ENCODE measurements at places on chromosomes 3 and 15.
A peak's percentile ranks its signal among the peaks of the same experiment; 100 is the strongest.

DNA sequence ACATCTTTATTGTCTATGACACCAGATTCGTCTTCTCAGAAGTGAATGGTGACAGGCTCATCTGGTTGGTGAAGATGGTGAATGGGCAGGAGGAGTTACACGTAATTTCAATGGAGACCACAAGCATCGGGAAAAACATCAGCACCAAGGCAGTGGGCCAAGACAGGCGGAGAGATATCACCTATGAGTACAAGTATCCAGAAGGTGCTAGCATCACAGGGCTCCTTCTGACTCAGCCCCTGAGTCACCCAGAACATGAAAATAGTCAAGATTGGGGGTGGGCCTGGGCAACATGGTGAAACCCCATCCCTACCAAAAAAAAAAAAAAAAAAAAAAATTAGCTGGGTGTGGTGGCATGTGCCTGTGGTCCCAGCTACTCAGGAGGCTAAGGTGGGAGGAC lies 32.6 kb downstream of the TGM4 start:
- no peak for DNase-seq

- DNase-seq = no peak
Measured at GRCh38 chr3:126828306-126828705, 124.3 kb downstream of the CHCHD6 start.

DNA sequence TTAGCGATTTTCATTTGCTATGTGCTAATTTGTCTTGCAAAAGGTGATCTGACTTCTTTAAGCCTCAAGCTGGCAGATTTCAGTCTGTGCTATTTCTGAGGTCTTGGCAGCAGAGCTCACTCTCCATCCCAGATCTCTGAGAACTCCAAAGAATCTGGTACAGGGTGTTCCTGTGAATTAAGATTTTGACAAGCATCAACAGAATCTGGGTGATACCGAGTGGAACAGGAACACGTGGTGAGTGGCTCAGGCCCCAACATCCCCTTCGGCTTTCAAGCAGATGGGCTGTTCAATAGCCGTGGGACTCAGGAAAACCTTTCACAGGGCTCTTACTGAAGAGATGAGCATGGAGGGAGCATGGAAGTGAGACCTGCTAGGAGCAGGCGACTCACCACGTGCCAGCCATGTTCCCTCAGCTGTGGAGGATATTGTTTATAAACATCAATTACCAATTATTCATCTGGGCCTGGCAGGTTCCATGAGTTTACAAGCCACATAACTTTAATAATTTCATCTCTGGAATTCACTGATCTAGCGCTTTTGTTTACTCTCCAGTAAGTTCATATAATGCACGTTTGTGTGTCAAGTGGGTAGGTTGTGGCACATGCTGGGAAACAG lies 103.4 kb upstream of the SELENOK start:
- no peak for DNase-seq

GRCh38 chr3:52983336-52983807 lies 62.5 kb downstream of the SFMBT1 start:
- no peak for DNase-seq

- no peak for DNase-seq
Measured at GRCh38 chr3:197444793-197445379, 110.9 kb downstream of the BDH1 start.

DNA sequence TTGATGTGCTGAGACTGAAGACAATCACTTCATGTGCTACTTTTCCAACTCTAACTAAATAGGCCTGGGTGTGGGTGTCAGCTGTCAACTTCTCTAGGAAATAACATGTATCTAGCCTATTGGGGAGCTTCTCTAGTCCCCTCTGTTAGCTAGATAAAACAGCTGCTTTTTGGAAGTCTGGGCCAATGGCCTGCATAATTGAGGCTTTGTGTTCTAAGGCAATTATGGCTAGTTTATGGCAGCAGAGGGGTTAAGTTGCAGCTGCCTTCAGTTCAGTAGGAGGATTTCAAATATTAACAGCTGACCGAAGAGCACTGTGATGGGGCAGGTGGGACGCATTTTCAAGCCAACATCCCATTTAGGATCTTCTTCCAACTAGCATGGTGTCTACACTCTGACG lies 6.4 kb downstream of the COL8A1 start:
- DNase-seq = no peak

- no peak for DNase-seq
Measured at GRCh38 chr3:41363830-41364523, 164.7 kb downstream of the CTNNB1 start.

DNA sequence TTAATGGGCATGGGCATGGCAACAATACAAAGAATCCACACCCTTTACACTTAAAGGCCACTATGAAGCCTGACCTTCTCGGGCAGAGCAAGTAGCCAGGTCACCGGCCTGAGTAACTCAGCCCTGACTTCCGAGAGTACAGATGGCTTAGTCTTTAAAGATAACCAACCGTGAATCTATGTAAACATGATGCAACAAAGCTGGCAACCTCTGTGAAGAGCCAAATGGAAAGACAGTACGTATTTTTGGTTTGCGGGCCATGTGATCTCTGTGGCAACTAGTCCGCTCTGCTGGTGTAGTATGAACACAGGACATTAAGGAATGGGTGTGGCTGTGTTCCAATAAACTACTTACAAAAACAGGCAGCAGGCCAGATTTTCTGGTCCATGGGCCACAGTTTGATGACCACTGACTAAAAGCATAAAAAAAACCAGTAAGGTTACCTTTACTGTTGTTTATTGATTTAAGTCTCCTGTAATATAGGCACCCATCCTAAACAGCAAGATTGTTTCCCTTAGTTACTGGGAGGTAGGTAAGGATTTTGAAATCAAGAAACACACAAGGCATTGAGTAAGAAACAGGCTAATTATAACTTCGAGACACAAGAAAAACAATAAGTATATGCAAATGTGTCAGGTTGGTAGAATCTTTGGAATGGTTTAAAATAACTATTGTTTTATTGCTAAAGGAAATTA lies 14.5 kb downstream of the RIOX2 start:
- no peak for DNase-seq

DNA sequence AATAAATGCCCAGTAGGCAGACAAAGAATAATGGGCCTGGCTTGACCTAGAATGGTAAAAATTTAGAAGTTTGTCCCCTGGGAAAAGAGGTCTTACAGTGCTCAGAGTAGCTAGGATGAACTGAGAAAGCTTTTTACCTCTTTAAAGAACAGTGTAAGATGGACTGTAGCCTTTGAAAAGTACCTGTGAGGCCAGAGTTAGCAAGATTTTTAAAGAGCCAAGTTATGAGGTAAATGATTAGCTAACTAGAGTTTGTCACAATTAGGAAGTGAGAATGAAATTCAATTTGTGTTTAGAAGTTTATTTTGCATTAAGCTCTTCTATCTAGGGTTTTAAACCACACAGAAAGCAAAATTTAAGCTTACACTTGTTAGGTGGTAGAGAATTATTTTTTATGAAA lies 480.9 kb downstream of the ZIC1 start:
- no peak for DNase-seq

DNA sequence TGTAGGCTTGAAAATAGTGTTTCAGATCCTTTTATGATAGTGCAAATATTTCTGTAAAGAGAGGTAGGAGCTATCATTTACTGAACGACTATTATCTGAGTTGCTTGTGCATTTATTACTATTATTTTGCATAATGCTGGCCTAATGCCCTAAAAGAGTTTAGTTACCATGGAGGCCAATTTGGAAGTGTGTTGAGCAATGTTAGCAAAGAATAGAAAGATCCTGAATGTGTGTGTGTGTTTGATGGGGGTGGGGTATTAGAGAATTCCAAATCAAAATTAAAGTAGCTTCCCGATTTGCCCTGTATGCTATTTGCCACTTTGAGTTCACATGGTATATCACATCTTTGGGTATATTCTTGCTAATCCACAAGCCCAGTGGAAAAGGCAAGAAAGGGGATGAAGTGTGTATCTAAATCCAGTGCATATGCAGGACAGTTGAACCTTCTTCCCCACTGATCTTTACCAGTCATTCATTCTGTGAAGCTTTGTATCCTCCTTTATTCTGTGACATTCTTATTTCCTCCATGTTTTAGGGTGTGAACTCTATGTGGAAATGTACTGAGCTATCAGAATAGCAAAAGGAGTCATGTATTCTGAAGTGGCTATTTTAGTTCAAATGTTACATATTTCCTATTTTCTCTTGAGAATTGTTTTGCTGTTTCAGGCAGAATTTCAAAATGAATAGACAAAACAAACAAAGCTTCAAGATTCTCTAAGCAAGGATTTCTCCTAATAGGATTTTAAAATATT lies 45.7 kb upstream of the PLSCR5 start:
- no peak for DNase-seq

DNA sequence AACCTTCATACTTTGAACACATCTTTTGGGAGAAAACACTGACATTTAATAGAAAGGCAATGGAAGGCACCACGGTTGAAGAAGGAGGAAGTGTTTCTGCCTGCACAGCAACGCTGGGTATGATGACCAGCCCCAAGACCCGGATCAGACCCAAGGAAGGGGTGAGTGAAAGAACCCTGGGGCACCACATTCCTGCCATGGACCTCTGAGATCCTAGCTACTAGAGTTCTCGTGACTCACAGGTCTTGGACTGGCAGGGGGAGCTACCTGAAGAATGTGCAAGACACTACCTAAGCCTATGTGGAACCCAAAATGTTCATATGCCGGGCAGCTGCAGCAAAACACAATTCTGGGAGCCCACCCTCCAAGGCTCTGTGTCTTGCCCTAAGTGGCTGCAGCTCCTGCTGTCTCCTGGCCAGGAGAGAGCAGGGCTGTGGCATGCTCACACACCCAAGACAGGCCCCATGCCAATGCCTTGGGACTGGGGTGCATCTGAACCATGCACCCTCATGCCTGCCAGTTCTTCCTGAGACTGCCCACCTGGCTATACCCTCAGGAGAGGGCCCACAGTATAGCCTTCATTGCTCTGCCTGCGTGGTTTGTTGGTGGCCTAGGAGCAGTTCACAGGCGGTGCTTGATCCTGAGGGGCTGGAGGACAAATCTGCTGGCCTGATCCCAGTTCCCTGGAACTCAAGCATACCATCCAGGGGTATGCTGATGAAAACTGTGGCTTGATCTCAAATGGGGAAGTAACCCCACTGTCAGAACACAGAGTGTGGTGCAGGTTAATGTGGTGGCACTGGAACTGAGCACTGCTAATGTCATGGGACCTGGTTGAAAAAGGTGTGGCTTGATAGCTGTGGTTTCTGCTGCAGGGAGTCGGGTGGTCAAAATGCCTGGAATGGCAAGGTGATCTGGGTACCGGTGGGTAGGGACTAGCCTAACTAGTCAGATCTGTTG lies 353.3 kb upstream of the ARHGEF26 start:
- DNase-seq = no peak

DNA sequence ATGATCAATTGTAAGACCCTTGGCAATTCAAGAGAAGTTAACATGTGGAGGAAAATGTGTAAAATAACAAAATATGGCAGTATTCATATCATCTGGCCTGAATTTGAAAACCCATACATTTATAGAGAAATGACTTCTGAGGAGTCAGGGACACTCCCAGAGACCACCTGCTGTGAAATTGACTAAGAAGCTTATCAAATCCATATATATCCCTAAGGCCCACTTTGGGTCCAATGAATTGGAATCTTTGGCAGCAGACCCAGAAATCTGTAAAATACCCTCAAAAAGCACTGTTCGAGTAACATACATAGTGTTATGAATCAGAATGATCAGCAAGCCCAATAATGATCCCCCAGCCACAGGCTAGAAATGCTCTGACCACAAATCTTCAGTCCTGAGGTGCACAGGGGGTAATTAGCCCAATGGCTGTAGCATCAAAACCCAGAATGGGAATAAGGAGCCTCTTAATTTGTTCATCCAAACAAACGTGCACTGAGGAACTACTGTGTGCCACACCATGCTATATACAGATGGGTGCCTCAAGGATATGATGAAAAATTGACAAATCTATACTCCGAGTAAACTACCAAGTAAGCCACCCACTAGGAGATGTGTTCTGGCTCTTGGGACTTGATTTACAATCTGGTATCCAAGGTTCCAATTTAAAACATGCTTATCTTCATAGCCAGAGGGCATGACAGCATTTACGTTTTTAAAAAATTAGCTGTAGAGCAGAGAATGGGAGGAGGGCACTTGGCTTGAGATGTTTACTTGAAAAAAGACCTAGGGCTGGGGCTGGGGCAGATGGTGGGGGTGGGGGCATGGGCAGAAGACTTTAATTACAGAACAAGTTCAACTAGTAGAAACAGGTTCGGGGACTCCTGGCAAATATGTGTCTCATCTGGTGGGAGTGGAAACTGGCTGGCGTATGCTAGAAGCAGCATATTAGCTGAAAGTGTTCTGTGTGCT lies 9.1 kb upstream of the ARHGEF3 start:
- DNase-seq = no peak

DNA sequence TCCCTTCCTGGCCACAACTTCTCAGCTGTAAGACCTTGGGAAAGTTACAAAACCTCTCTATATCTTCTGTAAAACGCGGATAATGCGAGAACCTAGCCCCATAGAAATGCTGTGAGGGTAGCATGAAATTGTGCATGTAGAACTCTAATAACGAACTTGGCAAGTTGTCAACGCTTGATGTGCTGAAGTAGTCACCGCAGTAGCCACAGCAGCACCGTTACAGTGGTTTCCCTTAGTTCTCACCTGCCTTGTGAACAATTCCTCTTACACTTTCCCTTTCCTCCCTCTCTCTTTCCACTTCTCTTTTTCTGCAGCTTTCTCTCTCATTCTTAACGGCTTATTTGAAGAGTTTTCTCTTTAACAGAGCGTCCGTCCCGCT lies 447 bp upstream of the SHQ1 start:
- DNase-seq = no peak

- DNase-seq = peak; percentile 42
Measured at GRCh38 chr3:169813757-169814517, 1.2 kb upstream of the LRRC34 start.

DNA sequence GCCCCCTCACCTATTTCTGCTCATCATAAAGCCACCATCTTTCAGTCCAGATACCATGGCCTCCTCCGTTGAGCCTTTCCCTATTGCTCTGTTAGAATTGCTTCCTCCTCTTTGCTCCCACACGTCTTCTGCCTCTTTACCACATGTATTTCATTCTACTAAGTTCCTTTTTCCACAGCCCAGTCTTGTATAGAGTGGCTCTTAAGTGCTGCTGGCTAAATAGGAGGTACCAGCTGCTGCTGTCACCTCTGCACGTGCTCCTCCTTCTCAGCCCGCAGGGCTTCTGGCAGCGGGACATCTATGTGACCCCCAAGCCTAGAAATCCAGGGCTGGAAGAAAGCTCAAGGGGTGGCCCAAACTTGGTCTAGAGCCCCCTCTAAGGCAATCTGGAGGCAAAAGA lies 38.8 kb upstream of the PLXND1 start:
- no peak for DNase-seq

- no peak for DNase-seq
Measured at GRCh38 chr3:134922101-134922500, 127.0 kb downstream of the EPHB1 start.

DNA sequence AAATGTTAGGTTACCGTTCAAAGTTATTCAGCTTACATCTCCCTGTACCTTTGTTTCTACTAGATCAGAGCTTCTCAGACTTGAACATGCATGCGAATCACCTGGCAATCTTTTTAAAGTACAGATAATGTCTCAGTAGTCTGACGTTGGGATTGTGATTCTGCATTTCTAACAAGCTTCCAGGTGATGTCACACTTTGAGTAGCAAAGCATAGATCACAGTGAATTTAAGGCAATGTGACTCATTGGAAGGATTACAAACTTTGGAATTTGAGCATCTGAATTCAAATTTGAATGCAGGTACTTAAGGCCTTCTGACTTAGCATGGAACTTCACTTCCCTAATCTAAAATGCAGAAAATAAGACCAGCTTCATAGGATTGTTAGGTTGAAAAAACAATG lies 10.8 kb upstream of the ZMAT3 start:
- no peak for DNase-seq

- DNase-seq = no peak
Measured at GRCh38 chr3:140088513-140088912, 153.5 kb downstream of the CLSTN2 start.

- no peak for DNase-seq
Measured at GRCh38 chr3:14858105-14858504, 39.3 kb downstream of the FGD5 start.

GRCh38 chr15:64877435-64877834 lies 34.3 kb upstream of the ANKDD1A start:
- no peak for DNase-seq

Measured in foreskin melanocyte (primary cell).